Activated T-helper 2 cell treated with anti-CD3 and anti-CD28 coated beads, Interferon-gamma antibody, Interleukin-2, Interleukin-4, amounts not matched to agents 10 μg/mL and 5 μg/mL and 100 μg/mL, durations not matched to agents 14 hours and 24 hours and 36 hours (primary cell): ENCODE measurements at places on chromosomes 1 and 21. TPM values are rescaled to one million over a fixed set of nuclear protein-coding genes. Genes with fewer than 3 reads are reported as not detected.

GRCh38 chr1:60535713-60536112 is 462.1 kb upstream of the C1orf87 start:
- no peak for DNase-seq

DNA sequence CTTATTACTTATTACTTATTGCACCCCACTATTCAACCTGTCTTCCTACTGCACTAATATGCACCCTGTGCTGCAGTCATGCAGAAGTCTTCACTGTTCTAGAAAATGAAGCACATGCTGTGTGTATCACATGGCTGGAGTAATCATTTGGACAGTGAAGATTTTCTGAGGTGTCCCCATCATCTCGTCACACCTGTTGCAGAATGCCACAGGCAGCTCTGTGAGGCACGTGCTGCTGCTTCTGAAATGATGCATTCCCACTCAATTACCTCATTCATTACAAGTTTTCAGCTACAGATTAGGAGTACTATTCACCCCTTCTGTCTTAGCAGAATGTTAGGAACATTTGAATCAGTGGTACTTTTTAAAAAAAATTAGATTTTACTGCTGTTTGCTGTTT is 325.7 kb upstream of the ST6GALNAC5 start:
- DNase-seq, result no peak

Gene TRIM67
- not detected in 2 replicates for total RNA-seq

- DNase-seq, result no peak
These were observed 8.3 kb upstream of the CFAP45 start for GRCh38 chr1:159908031-159908940.

- DNase-seq, result no peak
These were observed 57.0 kb downstream of the HIVEP3 start for GRCh38 chr1:41861535-41862383.

DNA sequence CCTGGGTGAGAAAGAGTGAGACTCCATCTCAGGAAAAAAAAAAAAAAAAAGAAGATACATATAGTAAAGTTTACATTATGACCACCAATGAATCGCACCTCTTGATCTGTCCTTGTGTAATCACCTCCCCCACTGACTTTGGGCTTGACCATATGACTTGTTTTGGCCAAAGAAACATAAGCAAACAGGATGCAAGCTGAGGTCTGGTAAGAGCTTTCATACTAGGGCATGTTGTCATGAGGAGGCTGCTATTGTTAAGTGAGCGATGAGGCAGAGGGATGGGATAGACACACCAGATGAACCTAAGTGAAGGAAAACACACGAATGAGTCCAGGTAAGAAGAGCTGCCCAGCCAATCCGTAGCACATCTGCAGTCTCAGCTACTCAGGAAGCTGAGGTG is 10.7 kb downstream of the ENAH start:
- DNase-seq, result no peak

GRCh38 chr1:233904633-233905415 is at the start of gene SLC35F3:
SLC35F3 (plus strand) TSS chr1:233904676.
- DNase-seq, result no peak

DNA sequence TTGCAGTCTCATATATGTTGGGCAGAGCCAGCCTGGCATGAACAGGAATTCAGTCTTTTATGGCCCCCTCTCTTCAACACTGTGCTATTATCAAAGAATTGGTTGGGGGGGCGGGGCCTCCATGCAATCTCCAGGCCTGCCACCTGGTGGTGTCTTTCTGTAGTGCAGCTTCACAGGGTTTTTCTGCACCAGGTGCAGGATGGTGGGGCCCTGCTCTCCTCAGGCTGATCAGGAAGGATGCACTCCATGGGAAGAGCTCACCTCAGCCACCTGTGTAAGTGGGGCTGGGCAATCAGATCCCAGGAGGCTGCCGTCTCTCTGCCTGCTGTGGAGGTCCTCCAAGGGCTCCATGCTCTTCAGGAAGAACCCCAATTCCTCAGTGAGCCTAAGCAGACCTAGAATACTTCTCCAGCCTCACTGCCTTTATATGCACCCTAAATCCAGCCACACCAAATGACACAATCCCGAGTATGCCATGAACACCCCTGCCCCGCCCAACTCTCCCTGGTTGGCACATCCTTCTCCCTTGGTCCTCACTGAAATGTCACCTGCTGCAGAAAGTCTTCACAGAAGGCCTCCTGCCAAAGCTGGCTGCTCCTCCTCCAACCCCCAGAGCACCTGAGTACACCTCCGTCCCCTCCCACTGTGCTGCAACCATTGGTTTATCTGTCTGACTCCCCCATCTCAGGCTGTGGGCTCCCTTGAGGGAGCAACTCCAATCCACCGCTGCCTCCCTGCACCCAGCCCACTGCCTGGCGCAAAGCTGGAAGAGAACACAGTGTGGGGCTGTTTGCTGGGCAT is 16.5 kb downstream of the STK40 start:
- DNase-seq, result peak; percentile 73

DNA sequence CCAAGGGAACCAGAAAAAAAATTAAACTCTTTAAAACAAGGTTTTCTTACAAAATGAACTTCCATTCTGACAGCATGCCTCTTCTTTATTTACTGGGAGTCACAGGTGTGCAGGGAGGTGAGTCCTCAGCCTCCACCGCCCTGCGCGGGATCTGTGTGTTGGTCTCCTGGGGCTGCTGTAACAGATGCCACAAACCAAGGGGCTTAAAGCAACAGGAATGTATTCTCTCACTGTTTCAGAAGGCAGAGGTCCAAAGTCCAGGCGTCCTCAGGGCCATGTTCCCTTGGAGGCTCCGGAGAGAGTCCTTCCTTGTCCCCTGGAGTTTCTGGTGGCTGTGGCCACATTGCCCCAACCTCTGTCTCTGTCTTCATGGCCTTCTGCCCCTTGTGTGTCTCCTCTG is 123.6 kb upstream of the C1orf174 start:
- peak; percentile 2 for DNase-seq

DNA sequence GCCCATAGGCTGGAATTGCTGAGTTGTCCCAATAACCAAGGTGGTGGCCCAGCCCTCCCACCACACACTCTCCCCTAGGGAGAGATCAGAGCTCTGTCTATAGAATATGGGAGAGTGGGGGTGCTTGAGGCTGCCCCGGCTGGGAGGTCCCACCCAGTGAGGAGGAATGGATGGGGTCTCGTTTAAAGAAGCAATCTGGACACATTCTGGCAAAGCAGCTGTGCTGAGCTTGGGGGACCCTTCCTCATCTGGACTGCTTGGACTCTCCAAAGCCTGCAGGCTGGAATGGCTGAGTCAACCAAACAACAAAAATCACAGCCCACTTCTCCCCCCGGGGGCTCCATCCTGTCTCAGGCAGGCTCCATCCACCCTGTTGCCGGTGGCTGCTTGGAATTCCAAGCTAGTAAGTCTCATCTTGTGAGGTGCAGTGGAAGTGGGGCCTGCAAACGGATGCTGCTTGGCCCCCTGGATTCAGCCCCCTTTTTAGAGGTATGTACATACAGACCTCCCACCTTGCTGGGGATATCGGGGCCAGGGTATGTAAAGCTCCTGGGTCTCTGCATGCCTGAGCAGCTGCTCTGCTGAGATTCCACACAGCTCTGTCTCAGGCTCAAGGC is 67.1 kb upstream of the FAM78B start:
- no peak for DNase-seq

DNA sequence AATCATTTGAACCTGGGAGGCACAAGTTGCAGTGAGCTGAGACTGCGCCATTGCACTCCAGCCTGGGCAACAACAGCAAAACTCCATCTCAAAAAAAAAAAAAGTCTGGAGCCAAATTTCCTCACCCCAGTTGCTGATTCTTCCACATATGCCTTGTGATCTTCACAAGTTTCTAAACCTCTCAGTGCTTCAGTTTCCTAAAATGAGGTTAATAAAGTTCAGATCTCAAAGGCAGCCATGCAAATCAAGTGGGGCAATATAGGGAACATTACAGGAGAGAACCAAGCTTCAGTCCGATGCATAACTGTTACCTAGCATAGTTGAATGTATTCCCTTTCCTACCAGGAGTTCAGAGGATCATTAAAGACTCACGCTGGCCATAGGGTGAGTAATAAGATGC is 4.8 kb downstream of the ITLN1 start:
- DNase-seq, result no peak

DNA sequence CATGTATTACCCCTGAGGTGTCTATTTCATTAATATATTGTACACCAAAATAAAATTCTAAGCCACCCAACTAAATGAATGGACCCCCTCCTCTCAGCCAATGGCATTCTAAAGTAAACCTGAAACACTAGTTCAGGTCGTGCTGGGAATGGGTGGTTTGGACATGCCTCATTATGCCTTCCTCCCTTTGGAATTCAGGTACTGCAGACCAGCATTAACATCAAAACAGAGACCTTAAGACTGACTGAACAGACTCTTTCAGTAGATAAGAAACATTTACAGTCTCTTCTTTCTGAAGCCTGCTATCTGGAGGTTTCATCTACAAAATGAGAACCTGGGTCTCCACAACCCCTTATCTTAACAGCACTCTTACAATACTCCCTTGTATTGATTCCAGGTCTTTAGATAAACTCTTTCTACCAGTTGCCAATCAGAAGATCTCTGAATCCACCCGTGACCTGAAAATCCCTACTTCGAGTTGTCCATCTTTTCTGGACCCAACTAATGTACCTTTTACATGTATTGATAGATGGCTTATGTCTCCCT is 93.6 kb downstream of the PKN2 start:
- no peak for DNase-seq

DNA sequence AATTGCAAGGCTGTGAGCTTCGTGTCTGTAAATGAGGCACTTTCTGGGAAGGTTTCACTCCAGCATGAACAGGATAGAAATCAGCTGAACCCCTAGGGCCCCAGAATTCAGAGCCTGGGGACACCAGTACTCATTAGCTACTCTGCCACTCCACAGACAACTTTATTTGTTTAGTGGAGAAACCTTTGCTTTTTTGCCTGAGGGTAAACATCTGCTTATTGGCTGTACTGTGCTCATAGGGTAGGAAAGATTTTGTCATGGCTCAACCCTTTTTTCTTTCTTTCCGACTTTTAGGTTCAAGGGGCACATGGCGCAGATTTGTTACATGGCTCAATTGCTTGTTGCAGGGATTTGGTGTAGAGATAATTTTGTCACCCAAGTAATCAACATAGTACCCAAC is 138.4 kb upstream of the BACE2 start:
- DNase-seq, result no peak

DNA sequence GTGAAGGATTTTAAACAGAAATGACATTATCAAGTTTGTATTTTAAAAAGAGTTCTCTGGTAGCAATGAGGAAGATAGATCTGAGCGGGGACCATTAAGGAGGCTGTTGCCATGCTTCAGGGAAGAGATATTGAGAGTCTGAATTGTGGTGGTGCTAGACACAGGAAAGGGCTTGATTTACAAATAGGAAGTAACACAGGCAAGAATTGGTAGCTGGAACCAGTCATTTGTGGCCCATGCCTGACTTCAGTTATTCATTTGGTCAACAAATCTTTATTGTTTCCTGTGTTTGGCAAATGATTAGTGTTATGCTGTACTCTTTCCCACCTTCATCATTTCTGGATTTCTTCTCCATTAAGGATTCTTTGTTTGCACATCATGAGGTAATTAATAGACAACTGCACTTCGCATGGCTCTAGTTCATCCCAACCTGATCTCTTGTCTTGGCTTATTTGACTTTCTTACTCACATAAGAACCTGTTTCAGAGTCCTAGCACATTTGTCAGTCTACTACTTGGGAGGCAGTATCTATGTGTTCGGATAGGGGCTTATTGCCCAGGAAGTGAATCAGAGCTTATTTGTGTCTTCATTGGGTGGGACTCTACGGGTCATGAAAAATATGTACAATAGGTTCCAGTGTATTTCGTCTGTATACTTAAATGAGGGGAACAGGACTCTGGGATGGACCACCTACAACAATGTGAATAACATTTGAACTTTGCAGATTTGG is 32.3 kb downstream of the EEIG2 start:
- DNase-seq, result no peak

Gene BLACAT1
- total RNA-seq, result not detected in 2 replicates

Gene KCNJ6
- not detected in 2 replicates for total RNA-seq

DNA sequence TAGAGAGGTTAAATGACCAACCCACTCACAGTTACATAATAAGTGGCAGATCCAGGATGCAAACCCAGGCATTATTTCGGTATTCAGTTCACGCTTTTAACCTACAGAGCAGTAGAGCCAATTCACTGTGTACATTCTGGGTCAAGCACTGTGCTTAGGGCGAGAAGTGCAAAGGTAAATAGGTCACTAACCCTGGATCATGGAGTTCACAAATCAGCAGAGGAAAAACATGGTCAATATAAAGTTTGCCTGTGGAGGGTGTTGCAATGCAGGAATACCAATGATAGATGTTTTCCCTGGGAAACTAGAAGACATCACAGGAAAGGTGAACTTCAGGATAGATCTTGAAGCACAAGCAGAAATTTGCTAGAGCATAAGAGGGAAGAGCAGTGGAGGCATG is 253.4 kb upstream of the NFIA start:
- DNase-seq, result no peak

DNA sequence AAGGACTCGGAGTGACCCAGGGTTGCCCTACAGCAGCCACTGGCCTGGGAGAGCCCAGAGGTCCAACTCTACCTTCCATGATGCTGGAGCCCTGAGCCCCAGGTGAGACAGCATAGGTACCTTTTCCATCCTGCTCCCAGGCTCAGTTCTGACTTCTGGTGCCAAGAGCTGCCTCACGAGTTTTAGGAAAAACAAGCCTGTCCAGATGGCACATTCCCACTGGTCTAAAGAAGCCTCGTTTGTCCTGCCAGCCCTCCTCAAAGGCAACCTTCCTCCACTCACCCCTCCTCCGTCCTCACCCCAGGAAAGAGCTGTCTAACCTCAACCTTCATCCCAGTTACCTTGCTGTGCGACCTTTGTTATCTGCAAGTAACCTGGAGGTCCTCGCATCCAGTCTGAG is 53.5 kb upstream of the PRELP start:
- no peak for DNase-seq

DNA sequence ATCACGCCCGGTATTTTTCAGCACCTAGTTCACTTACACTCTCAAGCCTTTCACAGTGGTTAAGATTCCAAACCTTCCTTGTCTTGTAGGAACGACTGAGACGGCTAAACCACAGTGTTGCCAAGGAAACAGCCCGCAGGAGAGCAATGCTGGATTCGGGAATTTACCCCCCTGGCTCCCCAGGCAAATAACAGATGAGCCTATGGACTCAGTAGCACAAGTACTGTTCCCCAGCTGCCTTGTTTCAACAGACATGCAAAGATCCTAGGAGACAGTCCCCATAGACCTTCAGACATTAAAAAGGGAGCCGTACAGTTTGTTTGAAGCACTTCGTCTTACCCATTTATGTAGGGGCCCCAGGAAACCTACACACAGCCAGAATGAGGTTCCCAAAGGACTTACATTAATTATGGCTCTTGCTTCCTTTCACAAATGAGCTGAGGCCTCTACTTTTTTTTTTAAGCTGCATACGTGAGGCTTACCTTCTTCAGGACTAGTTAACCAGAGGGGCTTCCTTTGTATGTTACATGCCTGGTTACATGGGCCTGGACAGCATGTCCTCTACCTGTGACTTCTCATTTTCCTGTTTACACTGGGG is 2.7 kb downstream of the SNAPIN start:
- no peak for DNase-seq

GRCh38 chr21:28827422-28827821 is 165.3 kb downstream of the LTN1 start:
- DNase-seq, result no peak

Gene FCRL4
- total RNA-seq, result not detected in 2 replicates
